GM04504 (cell line): ENCODE measurements at places on chromosomes 11 and 22.
A peak's percentile ranks its signal among the peaks of the same experiment; 100 is the strongest.

DNA sequence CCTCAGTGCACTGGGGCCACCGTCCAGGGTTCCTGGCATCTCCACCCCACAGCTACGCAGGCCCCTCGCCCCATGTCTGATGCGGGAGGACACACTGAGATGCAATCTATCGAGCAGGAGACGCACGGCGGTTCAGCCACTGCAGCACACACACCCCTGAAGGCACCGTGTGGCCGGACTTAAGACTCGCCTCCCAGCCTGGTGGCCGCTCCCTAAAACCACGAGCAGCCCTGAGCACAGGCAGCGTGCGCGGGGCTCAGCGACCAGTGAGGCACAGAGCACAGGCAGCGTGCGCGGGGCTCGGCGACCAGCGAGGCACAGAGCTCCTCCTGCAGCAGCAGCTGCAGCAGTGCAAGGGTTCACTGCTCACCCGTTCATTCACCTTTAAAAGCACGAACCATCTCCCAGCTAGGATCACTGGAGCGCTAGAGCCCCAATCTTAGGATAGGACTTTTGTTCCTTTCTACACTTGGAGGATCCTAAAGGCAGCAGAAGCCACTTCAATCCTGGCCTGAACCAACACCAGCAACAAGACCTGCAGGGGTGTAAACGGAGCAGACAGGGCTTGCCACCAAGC is 31.4 kb downstream of the TOLLIP start:
- DNase-seq = no peak

DNA sequence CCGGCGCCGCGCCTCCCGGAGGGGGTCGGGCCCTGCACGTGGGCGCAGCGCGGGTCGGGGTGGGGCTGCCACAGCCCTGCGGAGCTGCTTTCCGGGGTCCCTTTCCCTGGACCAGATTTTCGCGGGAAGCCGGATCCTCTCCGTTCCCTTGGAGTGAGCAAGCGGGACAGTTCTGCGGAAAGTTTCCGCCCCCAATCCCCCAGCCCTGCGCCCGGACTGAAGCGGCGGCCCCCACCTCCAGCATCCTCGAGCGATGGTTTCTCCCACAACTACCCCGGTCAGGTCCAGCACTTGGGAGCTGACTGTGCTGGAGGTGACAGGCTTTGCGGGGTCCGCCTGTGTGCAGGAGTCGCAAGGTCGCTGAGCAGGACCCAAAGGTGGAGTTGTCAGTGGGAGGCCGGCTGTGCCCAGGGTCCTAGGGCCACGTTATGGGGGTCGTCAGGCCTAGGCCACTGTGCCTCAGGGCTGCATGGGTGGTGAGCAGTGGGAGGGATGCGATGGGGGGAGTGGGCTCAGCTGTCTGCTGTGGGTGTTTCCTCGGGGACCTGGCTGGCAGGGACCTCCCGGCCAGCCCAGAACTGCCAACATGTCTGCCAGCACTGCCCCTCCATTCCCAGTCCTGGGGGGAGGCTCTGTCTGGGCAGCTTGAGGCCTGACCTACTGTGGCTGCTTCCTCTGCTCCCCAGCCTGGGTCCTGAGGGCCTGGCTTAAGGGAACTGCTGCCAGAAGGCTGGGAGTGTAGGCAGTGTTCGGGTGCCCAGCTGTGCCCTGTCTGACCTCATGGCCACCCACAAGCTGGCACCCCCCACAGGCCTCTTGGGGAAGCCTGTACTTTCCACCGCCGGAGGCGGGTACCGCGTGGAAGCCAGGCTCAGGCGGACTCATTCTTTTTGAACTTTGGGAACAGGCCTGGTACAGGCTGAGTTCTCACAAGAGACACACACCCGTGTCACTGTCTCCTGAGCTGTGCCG is 726 bp downstream of the ST3GAL4 start:
- DNase-seq = no peak

- DNase-seq = no peak
These were observed 99.0 kb downstream of the UVRAG start for GRCh38 chr11:75913984-75914383.

DNA sequence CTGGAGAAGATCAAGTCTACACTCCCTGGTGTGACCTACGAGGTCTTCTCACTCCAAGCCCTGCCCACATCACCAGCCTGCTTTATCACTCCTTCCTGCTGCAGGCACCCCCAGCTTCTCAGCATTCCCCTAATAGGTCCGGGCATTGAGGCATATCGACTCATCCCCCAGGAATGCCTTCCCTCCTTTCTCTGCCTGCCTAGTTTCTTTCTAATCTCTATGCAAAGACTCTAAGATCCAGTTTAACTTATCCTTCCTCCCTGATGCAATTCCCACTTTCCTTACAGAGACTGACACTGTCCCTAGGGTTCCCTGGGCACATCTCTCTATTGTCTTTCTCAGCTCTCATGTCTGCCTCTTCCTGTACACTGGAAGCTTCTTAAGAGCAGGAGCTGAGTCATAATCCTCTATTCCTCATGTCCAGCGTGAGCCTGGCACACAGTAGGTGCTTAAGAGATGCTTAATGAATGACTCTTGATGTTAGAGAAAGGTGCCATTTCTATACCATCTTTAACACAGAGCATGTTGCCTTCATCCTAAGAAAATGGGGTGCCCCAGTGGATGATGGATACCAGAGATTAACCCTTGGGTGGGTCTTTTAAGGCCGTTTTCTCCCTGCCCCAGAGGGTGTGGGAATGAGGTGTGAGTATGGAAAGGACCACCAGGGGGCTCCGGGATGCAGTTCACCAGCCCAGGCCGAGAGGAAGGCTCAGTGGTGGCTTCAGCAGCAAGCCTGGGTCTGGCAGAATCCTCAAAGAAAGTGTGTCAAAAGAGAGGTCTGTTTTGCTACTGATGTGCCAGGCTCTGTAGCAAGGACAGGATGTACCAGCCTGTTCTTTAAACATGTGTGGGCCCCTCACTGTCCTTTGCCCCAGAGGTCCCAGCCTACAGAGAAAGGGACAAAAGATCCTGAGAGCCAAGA is 34.7 kb downstream of the PARVA start:
- peak; percentile 84 for DNase-seq

DNA sequence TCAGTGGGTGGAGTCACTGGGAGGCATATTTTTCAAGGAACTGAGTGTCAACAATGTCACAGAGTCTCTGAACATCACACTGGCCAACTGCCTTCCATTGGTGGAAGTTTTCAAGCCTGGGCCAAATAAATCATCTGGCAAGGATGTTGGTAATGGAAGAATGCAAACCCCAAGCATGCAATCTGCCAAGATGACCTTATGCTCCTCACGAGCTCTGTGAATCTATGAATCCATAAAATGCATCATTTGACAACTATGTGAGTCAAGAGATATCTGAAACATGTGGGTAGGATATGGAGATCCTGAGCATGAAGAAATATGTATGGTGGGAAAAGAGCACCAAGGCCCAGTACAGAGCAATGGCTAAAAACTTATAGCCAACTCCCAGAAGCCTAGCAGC is 122.2 kb downstream of the PLEKHA7 start:
- DNase-seq = peak; percentile 86

- DNase-seq = no peak
These were observed 13.3 kb upstream of the IL10RA start for GRCh38 chr11:117972629-117973502.

- DNase-seq = no peak
These were observed 27.5 kb upstream of the PLAAT3 start for GRCh38 chr11:63641727-63642126.
